ENCODE measurements at places on chromosomes 7 and 10. TPM values are rescaled to one million over a fixed set of nuclear protein-coding genes. Genes with fewer than 3 reads are reported as not detected.

TBX20 gene
- total RNA-seq, result not detected

NKX2-3 gene
- not detected for total RNA-seq

CNTNAP2 gene
- not detected for total RNA-seq

ZNF853 gene
- total RNA-seq, result 1.9 TPM

IFIT1B gene
- total RNA-seq, result not detected

SH2D4B gene
- total RNA-seq, result not detected

PCBD1 gene
- 53.2 TPM for total RNA-seq

ADRA2A gene
- total RNA-seq, result 0.31 TPM

PAPSS2 gene
- 8.3 TPM for total RNA-seq

CYP2C19 gene
- 0.08 TPM for total RNA-seq

NAT16 gene
- total RNA-seq, result not detected

CPEB3 gene
- 8.6 TPM for total RNA-seq

SOSTDC1 gene
- total RNA-seq, result not detected

CLRN3 gene
- not detected for total RNA-seq

EVX1 gene
- total RNA-seq, result not detected

OLAH gene
- not detected for total RNA-seq

HYAL4 gene
- 0.21 TPM for total RNA-seq

ABCA13 gene
- total RNA-seq, result 1.7 TPM

GNGT1 gene
- total RNA-seq, result not detected

ASB4 gene
- total RNA-seq, result not detected

SPDYE9 gene
- total RNA-seq, result 0.26 TPM

Data from myocyte (in vitro differentiated cells).